Right lobe of liver (tissue), 6 donors: ENCODE measurements at places on chromosomes 11 and 22. TPM values are rescaled to one million over a fixed set of nuclear protein-coding genes. Genes with fewer than 3 reads are reported as not detected.

The SPDYC gene
- 1.8 TPM for total RNA-seq

The VSIG10L2 gene
- total RNA-seq: not detected

The GRM5 gene
- total RNA-seq: not detected

The CHADL gene
- total RNA-seq: 1.3 TPM

The APOL4 gene
- 1.3 TPM for total RNA-seq

The SCN2B gene
- not detected for total RNA-seq

The LIF gene
- not detected for total RNA-seq

The GGTLC3 gene
- total RNA-seq: not detected

The MIOX gene
- not detected for total RNA-seq

The SHANK3 gene
- total RNA-seq: 16.0 TPM

The CCDC157 gene
- total RNA-seq: 0.60 TPM

The PATE2 gene
- total RNA-seq: not detected

The CD81 gene
- 462 TPM for total RNA-seq

DNA sequence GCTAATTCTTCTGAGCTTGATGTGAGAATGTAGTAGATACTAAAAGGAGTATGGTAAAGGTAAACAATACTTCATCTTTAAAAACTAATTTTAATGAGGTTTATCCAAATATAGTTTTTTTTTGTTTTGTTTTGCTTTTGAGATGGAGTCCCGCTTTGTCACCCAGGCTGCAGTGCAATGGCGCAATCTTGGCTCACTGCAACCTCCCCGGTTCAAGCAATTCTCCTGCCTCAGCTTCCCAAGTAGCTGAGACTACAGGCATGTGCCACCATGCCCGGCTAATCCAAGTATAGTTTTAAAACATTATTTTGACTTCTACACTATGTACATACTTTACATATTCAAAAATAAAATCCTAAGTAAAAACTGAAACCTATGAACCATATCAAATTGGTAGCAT, 4.1 kb downstream of the ZBTB44 start:
- no peak for DNase-seq

DNA sequence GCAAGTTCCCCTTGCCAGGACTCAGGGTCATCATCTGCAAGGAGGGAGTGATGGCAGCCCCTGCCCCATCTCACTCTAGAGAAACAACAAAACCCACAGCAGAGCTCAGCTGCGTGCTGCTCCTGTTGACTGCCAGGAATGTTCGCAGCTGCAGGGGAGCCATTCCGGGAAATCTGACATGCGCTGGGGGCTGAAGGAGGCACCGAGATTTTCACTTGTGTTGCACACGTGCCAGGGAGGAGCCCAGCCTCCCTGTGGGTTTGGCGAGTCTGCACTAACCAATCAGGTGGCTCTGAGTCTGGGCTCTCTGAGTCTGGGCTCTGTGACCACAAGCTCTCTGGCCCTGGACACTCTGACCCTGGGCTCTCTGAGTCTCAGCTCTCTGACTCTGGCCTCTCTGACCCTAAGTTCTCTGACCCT, 10.5 kb downstream of the FGF3 start:
- no peak for DNase-seq

- no peak for DNase-seq
Measured at GRCh38 chr22:37220543-37220981, 8.3 kb upstream of the SSTR3 start.

DNA sequence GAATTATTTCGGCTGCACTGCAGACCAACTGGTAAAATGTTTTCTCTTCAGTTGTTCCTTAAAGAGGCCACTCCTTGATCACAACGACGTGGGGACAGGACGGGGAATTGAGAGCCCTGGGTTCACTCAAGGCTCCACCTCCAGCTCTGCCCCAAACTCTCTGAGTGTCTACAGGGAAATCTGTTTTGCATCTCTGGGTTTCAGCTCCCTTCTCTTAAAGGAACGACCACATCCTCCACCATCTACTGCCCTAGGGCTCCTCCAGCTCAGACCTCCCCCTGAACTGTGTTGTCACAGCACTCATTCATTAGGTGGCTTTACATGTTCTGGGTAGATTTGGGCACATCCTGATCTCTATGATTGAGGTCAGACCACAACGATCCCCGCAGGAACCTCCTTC, 5.1 kb upstream of the PPFIA1 start:
- no peak for DNase-seq

DNA sequence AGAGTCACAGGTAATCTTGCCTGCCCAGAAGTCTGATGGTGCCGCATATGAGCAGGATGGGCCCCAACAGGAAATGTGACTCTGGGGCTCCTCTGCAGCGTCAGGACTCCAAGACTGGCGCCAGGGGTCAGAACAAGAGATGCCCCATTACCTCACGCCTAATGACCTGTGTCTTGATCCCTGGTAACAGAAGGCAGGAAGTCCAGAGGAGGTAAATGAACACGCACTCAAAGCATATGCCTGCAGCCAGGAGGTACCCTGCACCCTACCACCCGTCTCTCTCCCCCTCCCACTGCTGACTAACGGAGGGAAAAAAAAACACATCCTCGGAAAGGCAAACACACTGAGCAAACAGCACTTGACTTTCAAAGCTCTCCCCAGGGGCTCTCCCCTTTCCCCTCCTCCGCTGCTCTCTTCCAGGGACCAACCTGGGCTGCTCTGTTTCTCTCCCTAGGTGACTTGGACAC, 37.3 kb downstream of the ABCC8 start:
- DNase-seq: no peak

DNA sequence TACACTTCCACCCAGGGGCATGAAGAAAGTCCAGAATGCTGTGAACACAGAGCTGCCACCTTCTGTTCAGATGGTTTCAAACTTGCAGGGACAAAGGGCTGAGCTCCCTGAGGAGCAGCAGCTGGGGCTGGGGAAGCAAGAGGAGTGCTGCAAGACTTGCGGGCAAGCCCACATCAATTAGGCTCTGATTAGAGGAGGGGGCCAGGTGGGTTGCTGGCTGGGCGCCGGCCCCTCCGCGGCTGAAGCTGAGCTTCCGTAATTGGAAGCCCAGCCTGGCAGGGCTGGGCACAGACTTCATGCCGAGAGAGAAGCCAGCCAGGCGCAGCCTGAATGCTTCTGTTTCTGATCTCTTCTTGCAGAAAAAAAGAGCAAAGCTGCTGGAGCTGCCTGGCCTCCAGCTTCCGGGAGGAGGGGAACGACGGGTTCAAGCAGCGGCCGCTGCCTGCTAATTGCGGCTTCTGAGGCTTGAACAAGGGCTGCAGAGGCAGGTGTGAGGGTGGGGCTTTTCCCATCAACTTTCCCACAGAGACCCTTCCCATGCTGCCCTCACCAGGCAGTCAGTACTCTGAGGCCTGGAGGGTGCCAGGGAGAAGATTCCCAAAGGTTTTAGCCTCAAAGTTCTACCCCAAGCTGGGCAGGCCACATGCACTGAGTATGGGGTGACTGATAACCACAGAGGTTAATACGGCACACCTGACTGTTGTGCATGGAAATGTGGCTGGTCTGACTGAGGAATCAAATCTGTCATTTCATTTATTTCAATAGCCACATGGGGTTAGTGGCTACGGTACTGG, 91.1 kb upstream of the LMO1 start:
- no peak for DNase-seq

GRCh38 chr11:124891373-124891861, 6.2 kb downstream of the ROBO4 start:
- DNase-seq: no peak

DNA sequence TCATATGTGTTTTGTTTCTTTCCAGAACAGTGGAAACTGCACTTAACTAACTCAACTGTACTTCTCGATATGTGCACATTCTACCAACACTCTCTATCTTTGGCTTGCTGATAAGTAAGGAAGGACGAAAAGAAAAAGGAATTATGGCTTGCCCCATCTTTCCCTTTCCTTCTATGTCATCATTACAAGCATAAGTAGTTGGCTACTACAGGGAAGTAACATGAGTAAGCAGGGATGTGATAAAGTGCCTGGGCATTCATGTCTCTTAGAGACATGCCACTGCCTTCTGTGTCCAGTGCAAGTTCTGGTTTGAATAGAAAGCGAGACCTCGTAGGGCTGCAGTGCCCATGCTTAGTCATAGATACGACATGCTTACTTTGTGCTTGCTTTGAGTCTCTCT, 342.5 kb downstream of the ETS1 start:
- no peak for DNase-seq

DNA sequence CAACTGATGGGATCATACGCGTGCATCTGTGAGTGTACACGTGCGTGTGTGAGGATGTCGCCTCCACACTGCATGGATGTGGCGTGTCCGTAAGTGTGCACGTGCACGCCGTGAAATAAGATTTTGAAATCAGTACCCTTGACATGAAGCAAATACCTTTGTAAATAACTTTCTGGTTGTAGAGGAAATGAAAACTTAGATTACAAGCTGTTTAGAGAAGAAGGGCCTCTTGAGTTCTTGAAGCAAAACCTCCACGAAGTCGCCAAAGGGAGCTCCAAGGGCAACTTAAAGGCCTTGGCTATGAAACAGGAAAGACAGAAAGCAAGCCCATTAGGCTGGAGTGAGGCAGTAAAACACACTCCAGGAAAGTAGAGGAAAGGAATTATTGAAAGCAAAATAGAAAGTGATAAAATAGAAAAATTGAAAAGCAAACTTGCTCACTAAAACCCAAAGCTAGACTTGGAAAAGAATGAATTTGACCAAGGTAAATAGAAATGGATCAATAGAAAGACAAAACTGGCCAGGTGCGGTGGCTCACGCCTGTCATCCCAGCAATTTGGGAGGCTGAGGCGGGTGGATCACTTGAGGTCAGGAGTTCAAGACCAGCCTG, 29.7 kb upstream of the TOLLIP start:
- DNase-seq: no peak

- DNase-seq: no peak
Measured at GRCh38 chr22:22553735-22554586, 5.1 kb downstream of the PRAME start.

GRCh38 chr11:64768300-64768694, 8.5 kb upstream of the PYGM start:
- no peak for DNase-seq

- DNase-seq: no peak
Measured at GRCh38 chr11:129979046-129979605, 23.5 kb downstream of the PRDM10 start.

GRCh38 chr22:17281026-17281425, 61.8 kb upstream of the ADA2 start:
- DNase-seq: no peak

DNA sequence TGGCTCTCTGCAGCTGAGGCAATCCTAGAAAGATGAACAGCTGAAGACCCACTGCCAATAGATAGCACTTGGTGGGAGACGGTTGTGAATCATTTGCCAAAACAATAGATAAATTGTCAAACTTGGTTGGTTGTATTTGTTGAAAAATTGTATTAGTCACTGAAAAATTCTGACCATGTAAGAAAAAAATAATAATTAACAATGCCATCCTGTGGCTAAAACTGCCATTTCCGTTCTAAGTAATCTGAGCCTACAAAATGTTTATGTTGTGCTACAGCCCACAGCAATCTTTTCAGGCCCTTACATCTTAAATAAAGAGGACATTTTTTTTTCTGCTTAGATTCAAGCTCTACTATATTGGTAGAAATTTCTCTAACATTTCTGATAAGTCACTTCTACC, 103.2 kb upstream of the ANO3 start:
- DNase-seq: no peak

GRCh38 chr22:45090497-45090910, 73.2 kb upstream of the NUP50 start:
- no peak for DNase-seq

GRCh38 chr11:63762654-63763495, 5.7 kb downstream of the ZFTA start:
- peak; percentile 61 for DNase-seq

- DNase-seq: peak; percentile 39
Measured at GRCh38 chr22:23534201-23534850, 45.8 kb downstream of the IGLL1 start.

- no peak for DNase-seq
Measured at GRCh38 chr22:48685767-48686166, 1141.9 kb downstream of the BRD1 start.

- no peak for DNase-seq
Measured at GRCh38 chr22:28410050-28410816, 269.4 kb downstream of the TTC28 start.

DNA sequence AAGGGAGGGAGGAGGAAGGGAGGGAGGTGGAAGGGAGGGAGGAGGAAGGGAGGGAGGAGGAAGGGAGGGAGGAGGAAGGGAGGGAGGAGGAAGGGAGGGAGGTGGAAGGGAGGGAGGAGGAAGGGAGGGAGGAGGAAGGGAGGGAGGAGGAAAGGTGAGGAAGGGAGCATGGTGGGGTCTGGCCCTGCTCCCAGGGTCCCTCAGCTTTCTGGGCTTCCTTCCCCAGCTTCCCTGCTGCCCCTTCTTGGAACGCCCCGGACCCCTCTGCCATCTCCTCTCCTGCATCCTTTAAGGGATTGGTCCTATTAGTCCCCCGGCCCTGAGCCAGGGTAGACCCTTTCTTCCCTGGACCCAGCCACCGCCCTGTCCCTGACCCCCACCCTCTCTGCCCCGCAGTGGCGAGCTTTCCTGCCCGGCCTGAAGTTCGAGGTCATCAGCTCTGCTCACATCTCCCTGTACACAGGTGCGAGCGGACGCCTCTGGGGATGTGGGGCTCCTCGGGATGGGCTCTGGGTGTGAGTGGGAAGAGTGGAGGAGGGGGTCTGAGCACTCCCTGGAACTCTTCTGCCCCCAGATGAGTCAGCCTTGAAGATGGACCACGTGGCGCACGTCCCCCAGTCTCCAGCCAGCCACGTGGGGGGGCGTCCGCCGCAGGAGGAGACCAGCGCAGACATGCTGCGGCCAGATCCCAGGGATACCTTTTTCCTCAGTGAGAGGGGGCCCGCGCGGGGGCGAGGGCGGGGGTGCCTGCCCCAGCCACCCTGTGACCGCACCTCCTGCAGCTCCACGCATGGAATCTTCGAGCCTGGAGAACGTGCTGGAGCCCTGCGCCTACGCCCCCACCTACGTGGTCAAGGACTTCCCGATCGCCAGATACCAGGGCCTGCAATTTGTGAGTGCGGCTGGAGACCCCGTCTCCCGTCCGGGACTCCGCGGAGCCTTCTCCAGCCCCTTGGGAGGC, 6.0 kb downstream of the B4GALNT4 start:
- DNase-seq: no peak

GRCh38 chr11:7170431-7170830, 81.3 kb upstream of the SYT9 start:
- no peak for DNase-seq

DNA sequence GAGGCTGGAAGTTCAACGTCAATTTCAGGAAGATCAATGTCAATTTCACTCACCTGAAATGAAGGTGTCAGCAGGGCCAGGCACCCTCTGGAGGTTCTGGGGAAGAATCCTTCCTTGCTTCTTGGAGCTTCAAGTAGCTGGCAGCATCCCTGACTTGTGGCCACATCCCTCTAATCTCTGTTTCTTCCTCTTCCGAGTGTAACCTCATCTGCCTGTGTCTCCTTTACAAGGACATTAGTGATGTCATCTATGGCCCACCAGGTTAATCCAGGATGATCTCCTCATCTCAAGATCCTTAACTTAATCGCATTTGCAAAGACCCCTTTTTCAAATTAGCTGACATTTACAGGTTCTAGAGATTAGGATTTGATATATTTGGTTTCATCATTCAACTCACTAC, 240.8 kb upstream of the MTNR1B start:
- DNase-seq: no peak

DNA sequence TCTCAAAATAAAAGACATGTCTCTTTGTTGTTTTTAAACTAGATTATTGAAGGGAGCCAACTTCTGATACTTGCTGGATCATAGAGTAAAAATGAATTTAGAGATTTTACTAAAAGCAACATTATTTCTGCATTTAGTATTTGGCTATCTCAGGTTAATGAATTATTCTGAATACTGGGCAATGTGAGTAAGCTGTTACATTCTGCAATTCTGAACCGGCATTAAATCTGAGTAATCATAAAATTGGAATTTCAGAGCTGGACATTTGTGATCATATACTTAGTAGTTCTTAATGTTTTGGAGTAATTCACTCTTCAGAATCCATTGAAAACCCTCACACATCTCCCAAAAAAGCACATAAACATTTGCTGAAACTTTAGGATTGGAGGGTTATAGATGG, 11.5 kb downstream of the POLD3 start:
- DNase-seq: no peak
